Cardiac muscle cell (in vitro differentiated cells and primary cell): ENCODE measurements at places on chromosomes 16 and 17.

DNA sequence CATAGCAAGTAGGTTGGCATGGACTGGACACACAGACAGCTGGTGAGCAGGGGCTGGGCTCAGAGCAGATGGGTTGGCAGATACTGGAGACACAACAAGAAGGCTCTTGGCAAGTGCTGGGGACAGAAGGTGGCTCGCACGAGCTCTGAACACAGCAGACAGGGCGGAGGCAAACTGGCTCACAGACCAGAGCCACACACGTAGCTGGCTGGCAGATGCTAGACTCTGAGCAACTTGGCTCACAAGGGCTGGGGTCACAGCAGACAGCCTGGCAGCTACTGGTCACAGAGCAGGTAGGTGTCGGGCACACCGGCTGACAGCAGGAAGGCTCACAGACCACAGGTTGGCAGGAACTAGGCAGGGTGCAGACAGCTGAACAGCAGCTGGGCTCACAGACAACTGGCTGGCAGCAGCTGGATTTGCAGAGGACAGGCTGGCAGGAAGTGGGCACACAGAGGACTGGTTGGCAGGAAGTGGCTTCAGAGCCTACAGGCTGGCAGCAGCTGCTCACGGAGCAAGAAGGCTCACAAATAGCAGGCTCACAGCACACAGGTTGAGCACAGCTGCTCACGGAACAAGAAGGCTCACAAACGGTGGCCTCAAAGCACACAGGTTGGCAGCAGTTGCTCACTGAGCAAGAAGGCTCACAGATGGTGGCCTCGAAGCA, 725 bp downstream of the KRTAP16-1 start:
- no peaks in the 10 kb centered on the region for H3K4me1 ChIP-seq
- H3K27me3 ChIP-seq, result peaks cover 5% of the 10 kb centered on the region
- H3K4me3 ChIP-seq, result no peak overlapping the region
- no peaks in the 10 kb centered on the region for H3K36me3 ChIP-seq
- no peak for DNase-seq
- no peak overlapping the region for H3K27ac ChIP-seq

DNA sequence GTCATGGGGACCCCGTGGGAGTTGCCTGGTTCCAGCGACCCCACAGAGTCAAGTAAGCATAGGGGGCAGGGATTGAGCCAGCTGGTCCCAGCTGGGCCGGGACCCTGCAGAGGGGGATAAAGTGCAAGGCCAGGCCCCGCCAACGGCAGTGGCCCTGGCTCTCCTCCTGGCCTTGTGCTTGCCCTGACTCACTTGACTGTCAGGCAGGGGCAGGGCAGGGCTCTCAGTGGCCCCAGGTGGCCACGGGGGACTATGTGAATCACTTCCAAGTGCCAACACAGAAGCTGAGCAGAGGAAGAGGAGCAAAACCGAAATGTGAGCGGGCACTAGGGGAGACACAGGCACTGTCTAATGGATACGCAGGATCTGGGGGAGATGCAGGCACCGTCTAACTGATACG, 21.6 kb upstream of the NCBP3 start:
- H3K4me3 ChIP-seq, result no peak overlapping the region
- no peak for DNase-seq
- no peaks in the 10 kb centered on the region for H3K4me1 ChIP-seq
- no peaks in the 10 kb centered on the region for H3K27me3 ChIP-seq

DNA sequence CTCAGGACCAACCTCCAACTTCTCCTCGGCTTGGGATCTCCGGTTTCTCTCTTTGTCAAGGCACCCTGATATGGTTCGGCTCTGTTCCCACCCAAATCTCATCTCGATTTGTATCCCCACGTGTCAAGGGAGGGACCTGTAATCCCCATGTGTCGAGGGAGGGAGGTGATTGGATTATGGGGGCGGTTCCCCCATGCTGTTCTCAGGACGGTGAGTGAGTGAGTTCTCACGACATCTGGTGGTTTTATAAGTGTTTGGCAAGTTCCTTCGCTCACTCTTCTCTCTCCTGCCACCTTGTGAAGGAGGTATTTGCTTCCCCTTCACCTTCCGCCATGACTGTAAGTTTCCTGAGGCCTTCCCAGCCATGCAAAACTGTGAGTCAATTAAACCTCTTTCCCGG, 117.9 kb downstream of the SEC14L1 start:
- no peaks in the 10 kb centered on the region for H3K27me3 ChIP-seq
- H3K4me1 ChIP-seq, result peaks cover 10% of the 10 kb centered on the region
- no peaks in the 10 kb centered on the region for H3K36me3 ChIP-seq
- DNase-seq, result no peak

DNA sequence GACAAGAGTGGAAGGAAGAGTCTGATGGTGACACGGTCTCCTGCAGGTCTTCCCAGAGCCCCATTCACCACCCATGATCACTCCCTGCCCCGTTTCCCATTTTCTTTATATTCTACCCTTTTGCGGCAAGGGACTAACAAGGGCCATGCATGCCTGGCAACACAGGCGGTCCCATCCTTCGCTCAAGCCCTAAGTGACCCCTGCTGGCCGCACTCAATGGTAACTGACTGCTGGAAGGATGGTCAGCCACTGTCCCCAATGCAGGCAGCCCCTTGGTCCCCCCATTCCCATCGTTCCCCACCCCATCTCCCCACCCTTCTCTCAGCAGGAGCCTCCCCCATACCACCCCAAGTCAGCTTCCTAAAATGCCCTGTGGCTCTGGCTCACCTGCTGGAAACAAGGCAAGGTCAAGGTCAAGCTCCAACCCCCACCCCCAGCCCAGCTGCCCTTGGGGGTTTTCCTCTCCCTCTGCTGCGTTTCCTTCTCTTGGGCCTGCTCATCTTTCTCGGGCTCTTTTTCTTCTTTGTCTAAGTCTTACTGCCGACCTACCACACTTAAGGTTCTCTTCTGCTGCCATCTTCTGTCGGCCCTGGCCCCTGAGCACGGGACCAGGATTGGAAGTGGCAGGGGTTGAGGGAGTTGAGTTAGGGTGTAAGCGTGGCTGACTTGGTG, 116.0 kb downstream of the RPTOR start:
- peaks cover 8% of the 10 kb centered on the region for H3K4me1 ChIP-seq
- H3K27me3 ChIP-seq, result no peaks in the 10 kb centered on the region
- no peaks in the 10 kb centered on the region for H3K36me3 ChIP-seq
- DNase-seq, result no peak

- H3K4me1 ChIP-seq, result no peaks in the 10 kb centered on the region
- H3K4me3 ChIP-seq, result no peak overlapping the region
- no peaks in the 10 kb centered on the region for H3K36me3 ChIP-seq
These were observed 8.1 kb upstream of the NLRP1 start for GRCh38 chr17:5592382-5592781.

DNA sequence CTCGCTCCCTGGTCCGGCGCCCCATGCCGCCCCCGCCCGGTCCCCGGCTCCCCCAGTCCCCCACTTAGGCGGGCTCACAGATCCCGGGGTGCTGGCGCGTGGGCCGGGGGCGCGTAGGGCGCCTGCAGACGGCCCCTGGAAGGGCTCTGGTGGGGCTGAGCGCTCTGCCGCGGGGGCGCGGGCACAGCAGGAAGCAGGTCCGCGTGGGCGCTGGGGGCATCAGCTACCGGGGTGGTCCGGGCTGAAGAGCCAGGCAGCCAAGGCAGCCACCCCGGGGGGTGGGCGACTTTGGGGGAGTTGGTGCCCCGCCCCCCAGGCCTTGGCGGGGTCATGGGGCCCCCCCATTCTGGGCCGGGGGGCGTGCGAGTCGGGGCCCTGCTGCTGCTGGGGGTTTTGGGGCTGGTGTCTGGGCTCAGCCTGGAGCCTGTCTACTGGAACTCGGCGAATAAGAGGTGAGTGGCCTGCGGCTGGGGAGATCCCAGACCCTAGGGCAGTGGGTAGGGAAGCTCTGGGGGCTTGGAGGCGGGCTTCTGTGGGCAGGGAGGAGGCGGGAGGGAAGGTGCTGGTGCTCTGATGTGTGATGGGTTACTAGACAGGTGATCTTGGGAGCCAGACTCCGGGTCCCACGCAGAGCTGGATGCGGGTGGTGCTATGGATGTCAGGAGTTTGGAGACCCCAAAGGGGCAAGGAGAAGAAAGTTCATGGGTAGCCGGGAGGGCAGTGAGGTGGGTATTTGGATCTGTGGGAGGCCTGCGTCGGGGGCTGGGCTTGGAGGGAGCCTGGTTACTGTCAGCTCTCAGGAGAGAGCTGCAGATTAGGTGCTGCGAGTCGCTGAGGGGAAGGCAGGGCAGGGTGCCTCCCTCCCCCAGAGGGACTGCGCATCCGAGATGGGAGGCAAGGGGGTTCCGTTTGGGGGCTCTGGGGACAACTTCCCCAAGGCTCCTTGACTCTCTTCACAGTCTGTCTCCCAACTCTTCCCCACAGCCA, 560 bp downstream of the EFNB3 start:
- peak overlapping the region; percentile 75 for H3K27ac ChIP-seq
- DNase-seq, result peak; percentile 84
- H3K4me1 ChIP-seq, result peaks cover 20% of the 10 kb centered on the region
- peak overlapping the region; percentile 85 for H3K4me3 ChIP-seq

- H3K27ac ChIP-seq, result no peak overlapping the region
- no peak for DNase-seq
- no peaks in the 10 kb centered on the region for H3K36me3 ChIP-seq
- H3K4me3 ChIP-seq, result no peak overlapping the region
- H3K27me3 ChIP-seq, result no peaks in the 10 kb centered on the region
- no peaks in the 10 kb centered on the region for H3K4me1 ChIP-seq
These were observed 61.4 kb downstream of the KATNIP start for GRCh38 chr16:27611340-27611739.

GRCh38 chr17:74566132-74566753, 1.1 kb downstream of the CD300H start:
- peak; percentile 61 for DNase-seq
- H3K27ac ChIP-seq, result no peak overlapping the region
- H3K4me1 ChIP-seq, result no peaks in the 10 kb centered on the region

DNA sequence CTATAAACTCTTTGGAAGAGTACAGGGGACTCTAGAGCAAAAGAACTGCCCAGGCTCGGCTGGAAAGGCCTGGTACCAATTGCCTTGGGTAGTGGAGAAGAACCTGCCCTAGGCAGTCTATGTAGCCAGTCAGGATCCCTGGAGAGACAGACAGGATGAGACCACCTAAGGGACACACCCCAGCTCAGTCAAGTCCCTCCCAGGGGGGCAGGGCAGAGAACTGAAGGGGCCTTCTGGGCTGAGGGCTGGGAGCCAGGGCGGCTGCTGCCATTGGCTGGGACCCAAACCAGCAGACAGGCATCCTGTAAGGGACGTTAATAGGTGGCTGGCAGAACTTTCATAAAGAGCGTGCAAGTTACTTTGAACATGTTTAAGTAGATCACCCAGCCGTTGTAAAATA, 12.8 kb upstream of the SLC38A8 start:
- no peaks in the 10 kb centered on the region for H3K4me1 ChIP-seq
- DNase-seq, result peak; percentile 16
- no peaks in the 10 kb centered on the region for H3K27me3 ChIP-seq
- H3K36me3 ChIP-seq, result peaks cover 29% of the 10 kb centered on the region

DNA sequence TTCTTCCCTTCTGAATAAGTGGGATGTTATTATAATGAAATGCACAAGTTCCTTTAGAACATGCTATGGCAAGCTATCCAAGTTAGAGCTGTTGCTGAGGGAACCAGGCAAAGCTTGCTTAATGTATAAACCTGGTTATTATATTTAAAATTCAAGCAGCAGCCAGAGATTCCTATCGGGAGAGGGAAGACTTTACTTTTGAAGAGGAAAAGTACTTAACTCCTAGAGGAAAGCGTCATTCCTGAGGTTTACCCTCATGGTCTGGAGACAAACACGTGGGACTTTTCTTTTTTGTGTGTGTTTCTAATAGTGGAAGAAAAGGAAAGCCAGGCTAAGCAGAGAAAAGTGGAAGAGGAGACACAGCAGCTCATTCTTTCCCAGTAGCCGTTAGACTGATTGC, 39.9 kb upstream of the MYH10 start:
- peaks cover 4% of the 10 kb centered on the region for H3K4me1 ChIP-seq
- no peak overlapping the region for H3K4me3 ChIP-seq
- no peaks in the 10 kb centered on the region for H3K36me3 ChIP-seq
- no peaks in the 10 kb centered on the region for H3K27me3 ChIP-seq
- peak overlapping the region; percentile 36 for H3K27ac ChIP-seq

DNA sequence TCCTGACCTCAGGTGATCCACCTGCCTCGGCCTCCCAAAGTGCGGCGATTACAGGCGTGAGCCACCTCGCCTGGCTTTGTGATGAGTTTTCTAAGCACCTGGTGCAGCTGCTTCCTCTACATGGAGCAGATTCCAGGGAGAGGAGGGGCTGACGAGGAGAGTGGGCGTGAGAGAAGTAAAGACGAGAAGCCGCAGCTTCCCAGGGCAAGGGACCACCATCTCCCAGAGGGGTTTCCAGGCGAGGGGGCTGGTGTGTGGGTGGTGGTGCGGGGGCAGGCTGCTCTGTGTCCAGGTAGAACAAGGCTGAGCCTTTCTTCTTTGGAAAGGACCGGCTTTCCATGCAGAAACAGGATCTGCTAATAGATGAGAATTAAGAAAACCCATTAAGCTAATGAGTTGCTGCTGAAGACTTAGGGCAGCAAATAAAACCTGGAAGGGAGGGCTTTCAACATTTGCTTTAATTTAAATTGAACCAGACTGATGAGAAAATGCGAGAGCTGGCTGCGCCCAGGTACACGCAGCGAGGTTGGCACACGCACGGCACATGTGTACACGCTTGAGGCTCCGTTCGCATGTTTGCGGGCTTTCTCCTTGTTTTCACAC, 236.7 kb downstream of the RBFOX3 start:
- H3K4me3 ChIP-seq, result no peak overlapping the region
- H3K27ac ChIP-seq, result no peak overlapping the region
- H3K27me3 ChIP-seq, result peaks cover 3% of the 10 kb centered on the region
- DNase-seq, result no peak
- peaks cover 5% of the 10 kb centered on the region for H3K4me1 ChIP-seq

DNA sequence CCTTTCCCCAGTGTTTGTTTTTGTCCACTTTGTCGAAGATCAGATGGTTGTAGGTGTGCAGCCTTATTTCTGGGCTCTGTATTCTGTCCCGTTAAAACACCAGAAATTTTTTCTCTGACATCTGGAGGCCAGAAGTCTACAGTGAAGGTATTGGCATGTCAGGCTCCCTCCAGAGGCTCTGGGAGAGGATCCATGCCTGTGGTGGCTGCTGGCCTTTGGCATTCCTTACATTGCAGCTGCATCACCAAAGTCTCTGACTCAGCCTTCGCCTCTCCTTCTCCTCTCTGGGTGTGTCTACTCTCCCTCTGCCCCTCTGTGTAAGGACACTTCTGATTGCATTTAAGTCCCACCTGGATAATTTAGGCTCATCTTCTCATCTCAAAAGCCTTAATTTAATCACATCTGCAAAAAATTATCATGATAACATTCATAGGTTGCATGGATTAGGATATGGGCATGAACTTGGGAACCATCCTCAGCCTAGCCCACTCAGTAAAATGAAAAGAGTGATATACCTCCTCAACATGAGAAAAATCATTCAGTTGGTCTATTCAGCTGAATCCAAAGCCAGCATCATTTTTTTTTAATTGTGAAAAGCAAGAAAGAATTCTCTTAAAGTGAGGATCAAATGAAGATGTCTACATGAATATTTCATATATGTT, 78.0 kb downstream of the MAP2K6 start:
- DNase-seq, result peak; percentile 43
- no peaks in the 10 kb centered on the region for H3K27me3 ChIP-seq
- no peaks in the 10 kb centered on the region for H3K36me3 ChIP-seq
- no peaks in the 10 kb centered on the region for H3K4me1 ChIP-seq
- H3K4me3 ChIP-seq, result no peak overlapping the region
- H3K27ac ChIP-seq, result no peak overlapping the region
